ENCODE measurements at places on chromosomes 2 and 18.

DNA sequence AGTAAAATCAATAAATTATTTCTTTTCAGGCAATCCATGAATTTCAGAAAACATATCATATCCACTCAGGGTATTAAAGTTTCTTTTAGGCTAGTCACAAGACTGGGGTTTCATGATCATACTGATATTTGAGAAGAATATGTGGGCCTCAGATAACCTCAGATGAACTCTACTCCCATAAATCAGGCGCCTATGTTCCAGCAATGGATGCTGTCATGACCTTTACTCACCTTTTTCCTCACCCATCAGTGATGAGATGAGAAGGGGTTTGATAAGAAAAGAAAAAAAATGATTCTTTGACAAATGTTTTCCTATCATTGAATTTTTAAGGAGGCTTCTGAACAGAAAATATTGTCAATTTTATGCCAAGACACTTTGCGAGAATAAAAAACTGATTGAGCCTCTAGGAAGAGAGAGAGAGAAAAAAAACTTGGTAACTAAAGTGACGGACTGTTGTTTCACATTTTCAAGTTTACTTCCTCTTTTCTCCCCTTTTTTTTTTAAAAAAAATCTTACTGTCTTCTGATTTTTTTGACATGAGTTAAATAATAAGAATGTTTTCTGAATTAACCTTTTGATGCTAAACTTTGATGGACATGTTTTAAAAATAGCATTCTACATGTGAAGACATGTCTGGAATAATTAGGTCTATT lies 309.1 kb upstream of the MAP2 start:
- DNase-seq: no peak

- no peak for DNase-seq
These were observed 87.2 kb downstream of the COBLL1 start for GRCh38 chr2:164754157-164755093.

GRCh38 chr2:39217192-39217550 lies 26.6 kb downstream of the CDKL4 start:
- no peak for DNase-seq

GRCh38 chr2:68845043-68845442 lies 26.2 kb downstream of the BMP10 start:
- DNase-seq: no peak

DNA sequence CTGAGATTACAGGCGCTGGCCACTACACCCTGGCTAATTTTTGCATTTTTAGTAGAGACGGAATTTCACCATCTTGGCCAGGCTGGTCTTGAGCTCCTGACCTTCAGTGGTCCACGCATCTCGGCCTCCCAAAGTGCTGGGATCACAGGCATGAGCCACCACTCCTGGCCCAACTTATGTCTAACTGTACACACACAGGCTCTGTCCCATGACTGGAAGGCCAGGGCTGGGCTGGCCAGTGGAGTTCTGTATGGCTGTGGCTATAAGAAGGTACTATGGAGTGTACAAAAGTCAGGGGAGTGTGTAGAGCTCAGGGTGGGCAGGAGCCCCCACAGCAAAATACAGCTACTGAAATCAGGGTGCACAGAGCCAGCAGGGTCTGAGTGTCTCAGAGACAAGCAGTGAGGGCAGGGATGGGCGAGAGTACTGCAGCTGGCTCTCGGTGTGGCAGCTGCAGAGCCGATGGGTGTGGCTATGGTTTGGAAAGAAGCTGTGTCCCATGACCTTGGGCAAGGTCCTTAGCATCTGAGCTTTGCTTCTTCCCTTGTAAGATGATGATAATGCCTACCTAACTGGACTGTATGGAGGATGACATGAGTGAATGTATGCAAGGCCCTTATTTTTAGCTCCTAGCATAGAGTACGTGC lies 10.4 kb upstream of the MSGN1 start:
- no peak for DNase-seq

GRCh38 chr18:62464266-62464665 lies 58.6 kb upstream of the ZCCHC2 start:
- DNase-seq: no peak

DNA sequence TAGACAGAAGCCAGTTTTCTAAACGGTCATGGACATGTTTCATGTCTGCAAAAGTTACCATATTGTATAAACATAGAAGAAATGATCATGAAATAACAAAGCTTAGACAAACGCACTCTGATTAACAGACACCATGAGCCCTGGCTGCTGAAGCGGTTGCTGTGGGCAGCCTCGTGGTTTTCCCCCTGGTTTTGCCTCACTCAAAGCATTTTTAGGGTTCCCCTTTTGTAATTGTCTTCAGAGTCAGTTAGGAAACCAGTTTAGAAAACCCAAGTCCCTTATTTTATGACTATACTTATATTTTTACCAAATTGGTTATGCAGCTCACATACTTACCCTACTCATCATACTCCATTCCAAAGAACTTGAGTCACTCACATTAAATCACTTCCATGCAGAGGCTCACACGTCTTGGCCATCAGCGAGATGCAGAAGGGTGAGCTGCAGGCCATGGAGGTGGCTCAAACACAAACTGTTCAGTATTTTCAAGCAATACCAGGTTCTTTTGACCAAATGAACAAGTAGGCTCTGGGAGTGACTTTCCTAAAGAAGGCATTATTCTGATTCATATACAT lies 105.6 kb upstream of the SALL3 start:
- no peak for DNase-seq

DNA sequence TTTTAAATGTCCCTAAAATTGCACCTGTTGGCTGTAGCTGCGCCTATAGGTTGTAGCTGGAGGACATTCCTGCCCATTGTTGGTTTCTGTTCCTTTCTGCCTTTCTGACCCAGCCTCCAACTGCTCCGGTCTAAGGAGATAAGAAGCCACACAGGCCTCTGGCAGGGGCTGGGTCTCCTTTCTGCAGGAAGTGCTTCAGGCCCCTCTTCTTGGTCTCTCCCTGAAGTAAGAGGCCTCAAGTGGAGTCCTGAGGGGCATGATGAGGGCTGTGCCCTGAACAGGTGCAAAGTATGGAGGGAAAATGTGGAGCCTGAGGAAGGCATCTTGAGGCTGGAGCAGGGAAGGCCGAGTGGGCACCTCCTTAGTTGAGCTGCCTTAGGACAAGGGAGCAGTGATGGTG lies 10.4 kb upstream of the SFTPB start:
- DNase-seq: no peak

DNA sequence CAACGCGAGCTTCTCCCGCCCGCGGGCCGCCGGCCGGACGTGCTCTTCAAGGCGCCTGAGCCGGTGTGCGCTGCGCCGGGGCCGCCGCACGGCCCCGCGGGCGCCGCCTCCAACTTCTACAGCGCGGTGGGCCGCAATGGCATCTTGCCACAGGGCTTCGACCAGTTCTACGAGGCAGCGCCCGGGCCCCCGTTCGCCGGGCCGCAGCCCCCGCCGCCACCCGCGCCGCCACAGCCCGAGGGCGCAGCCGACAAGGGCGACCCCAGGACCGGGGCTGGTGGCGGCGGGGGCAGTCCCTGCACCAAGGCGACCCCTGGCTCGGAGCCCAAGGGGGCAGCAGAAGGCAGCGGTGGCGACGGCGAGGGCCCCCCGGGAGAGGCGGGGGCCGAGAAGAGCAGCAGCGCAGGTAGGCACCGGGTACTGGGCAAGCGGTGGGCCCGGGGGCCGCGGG lies 676 bp downstream of the HOXD11 start:
- no peak for DNase-seq

DNA sequence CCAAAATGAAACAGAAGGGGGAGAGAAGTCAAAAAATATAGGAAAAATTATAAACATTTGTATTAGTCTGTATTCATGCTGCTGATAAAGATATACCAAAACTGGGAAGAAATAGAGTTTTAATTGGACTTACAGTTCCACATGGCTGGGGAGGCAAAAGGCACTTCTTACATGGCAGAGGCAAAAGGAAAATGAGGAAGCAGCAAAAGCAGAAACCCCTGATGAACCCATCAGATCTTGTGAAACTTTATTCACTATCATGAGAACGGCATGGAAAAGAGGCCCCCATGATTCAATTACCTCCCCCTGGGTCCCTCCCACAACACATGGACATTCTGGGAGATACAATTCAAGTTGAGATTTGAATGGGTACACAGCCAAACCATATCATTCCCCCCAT lies 79.1 kb downstream of the ZRANB3 start:
- no peak for DNase-seq

DNA sequence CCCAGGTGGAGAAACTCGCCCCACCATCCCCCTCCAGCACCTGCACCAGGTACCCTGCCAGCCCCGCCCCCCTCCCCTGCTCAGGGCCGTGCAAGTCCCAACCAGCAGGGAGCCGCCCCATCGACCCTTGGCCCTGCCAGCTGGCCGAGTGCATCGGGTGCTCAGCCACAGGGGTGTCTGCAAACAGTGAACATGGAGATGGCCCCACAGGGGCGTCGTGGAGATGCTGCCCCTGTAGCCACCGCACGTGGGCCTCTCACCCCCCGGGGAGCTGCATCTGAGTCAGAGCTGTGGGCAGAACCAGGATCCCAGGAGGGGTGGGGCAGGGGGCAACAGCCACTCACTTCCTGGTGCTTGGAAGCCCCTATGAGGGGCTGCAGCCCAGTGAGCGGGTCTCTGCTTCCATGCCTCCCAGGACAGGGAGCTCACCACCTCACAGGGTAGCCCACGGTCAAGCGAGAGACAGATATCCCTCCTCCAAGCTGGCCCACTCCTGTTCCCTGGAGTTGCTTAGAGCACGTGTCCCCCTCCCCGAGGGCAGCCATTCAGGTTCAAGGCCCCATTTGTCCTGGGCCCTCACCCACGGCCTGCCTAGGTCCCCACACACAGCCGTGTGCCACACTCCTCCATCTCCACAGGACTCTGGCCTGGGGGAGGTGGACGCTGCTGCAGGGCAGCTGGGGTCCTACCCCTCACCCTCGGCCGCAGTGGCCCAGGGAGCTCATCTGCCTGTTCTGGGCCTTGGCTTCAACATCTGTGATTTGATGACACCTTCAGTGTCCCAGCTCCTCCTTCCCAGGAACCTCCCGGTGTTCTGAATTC lies 1.1 kb upstream of the MAB21L4 start:
- DNase-seq: no peak

DNA sequence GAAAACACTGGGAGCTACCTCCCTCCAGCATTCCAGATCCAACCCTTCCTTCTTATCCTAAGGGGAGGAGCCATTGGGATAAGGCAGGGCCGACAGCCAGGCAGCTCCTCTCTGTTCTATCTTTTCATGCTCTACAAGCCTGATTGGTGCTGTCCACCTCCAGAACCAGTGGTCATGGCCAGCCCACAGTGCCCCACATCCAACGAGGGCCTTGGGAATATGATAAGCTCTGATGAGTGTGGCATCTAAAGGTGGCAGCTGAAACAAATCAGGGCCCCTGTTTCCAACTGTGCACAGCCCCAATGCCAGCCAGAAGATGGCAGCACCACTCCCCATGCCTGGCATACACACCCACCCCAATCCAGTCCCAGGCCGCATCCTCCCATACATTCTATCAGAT lies 329.3 kb downstream of the C1D start:
- no peak for DNase-seq

DNA sequence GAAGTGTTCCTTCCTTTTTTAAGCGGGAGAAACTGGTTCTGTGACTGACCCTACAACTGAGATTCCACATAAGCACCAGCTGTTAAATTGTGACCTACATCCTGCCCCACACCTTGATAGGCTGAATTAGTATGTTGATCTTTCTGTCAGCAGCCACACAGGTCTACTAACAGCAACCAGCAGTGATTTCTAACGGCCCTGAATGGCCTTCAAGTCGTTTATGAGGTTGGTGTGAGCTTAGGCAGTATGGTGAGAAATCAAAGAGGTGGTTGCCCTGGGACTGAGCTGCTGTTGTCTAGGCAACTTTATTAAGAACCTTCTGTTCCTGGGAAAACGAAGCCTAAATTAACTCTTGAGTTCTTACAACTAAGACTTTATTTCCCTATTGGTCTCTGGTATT lies 197.2 kb upstream of the FSHR start:
- no peak for DNase-seq

- no peak for DNase-seq
These were observed 27.0 kb downstream of the FOSL2 start for GRCh38 chr2:28419443-28420270.

DNA sequence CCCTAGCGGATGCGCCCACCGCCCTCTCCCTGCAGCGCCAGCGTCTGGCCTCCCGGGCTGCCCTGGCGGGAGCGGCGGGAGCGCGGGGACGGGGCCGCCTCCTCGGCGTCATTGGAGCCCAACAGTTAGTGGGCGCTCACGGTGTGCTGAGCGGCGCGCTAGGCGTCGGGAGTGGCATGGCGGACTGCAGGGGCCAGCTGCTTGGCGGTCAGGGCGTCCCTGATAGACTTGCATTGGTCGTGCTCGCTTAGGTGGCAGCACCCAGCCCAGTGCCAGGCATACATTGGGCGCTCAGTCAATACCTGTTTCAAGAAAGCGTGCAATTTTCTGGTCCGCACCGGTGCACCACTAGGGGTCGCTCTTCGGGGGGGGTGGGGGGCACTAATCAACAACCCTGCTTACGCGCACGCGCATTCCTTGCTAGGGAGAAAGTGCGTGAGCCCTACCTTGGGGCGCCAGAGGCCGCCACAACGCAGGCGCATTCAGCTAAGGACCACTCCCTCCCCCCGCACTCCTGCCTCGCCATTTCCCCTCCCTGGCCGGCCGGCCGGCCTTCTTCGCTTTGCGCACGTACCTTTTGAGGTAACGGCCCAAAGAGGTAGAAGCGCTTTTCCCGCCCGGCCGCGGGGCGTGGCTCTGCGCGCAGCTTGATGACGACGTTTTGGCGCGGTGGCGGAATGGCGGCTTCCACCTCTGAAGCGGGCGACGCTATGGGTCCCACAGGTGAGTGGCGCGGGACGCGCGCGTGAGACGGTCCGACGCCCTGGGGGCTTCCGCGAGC lies 411 bp upstream of the MZT2A start:
- peak; percentile 98 for DNase-seq

- no peak for DNase-seq
These were observed 2.9 kb downstream of the BCS1L start for GRCh38 chr2:218662377-218662776.

GRCh38 chr18:58284699-58285448 lies 240.8 kb downstream of the NEDD4L start:
- DNase-seq: no peak

DNA sequence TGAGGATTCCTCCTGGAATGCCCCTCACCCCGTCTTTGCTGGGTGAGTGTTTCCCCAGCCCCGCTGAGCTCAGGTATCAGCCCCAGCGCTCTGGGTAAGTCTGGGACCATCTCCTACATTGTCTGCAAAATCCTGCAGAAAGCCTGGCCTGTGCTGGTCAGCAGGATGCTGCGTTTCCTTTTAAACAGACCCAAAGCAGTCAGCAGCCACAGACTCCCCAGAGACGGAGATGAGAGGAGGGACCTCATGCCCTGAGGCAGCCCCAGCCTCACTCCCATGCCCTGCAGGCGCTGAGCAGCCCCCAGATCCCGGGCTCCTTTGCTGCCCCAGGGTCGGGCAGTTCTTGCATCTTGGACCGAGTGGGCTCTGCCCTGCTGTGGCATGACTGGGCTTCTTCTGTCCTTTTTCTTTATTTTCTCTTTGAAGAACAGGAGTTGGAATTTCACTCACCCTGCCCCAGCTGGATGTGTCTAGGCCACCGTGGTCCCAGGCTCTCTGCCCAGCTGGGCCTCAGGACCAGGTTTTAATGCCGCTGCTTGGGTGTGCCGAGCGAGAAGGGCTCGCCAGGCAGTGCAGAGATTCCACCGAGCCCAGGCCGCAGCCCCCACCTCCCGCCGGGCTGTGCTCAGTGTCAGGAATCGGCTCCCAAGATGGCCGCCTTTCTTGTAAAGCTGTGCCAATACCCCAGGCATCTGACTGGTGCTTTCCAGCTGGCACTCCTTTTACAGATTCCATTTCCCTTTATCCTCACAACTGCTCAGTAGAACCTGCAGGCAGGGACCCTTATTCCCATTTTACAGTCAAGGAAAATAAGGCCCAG lies 43.6 kb downstream of the ODC1 start:
- no peak for DNase-seq
